ENCODE measurements at places on chromosomes 5 and 9. TPM values are rescaled to one million over a fixed set of nuclear protein-coding genes. Genes with fewer than 3 reads are reported as not detected.

DNA sequence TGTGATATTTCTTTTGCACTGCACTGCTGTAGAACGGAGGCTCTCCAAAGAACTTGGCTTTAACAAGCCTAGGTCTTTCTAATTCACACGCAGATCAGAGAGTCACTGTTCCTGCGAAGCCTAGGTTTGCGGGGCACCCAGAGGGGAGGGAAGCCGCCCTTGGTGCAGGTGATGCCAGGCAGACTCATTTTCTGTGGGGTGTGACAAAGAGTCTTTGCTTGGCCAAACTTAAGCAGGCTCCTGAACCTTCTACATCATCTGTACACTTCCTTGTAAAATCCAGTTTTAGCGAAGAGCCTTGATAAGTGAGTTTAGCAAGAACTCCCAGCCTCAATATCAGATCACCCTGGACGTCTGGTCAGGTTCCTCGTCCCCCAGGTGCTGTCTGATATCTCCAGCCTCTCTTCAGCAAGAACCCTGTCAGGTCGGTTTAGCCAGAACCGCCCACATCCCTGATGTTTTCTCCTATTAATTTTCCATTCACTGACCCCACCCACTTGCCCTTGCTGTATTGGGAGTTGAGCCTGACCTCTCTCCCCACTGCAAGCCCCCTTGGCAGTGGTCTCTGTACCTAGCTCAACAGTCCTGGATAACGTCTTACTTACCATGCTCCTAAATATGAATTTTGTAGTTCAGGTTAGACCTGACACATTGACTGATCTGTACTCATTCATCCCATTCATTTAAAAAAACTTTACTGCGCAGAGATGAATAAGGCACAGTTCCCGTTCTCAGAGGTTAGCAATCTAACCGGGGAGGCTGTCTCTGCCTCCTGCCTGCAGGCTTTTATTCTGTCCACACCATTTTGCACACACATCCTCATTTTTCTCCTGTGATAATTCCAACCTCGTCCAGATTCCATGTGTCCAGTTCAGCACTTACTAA, 880 bp upstream of the UBAC1 start:
- H3K27me3 ChIP-seq: peaks cover 9% of the 10 kb centered on the region
- DNase-seq: no peak

DNA sequence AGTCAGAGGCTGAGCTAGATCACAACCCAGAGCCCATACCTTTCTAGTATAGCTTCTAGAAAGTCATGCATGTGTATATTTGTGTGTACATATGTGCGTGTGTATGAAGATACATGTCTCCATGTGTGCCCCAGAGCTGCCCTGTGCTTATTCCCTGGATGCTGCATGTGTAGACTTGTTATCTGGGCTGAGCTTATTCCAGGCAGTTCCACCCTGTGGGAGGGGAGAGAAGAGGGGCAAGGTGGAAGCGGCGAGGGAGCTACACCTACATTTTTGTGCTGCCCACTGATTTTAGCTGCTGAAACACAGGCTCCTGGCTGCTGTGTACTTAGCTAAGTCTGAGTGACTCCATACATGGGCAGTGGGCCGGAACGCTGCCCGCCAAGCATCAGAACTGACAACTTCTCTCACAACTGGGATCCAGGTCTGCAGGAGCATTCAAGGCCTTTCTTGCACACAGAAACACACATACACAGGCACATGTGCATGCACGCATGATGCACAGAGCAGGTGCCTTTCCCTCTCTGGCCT, 38.0 kb upstream of the XPA start:
- no peak overlapping the region for H3K27ac ChIP-seq
- no peaks in the 10 kb centered on the region for H3K4me1 ChIP-seq
- no peaks in the 10 kb centered on the region for H3K36me3 ChIP-seq
- peaks cover 8% of the 10 kb centered on the region for H3K27me3 ChIP-seq
- no peak for DNase-seq

- H3K27ac ChIP-seq: no peak within 1 kb of the TSS
- H3K4me1 ChIP-seq: peaks cover 6% of the 10 kb centered on the region
These were observed at the start of gene AQP3 for GRCh38 chr9:33446946-33447798. AQP3 (minus strand) TSS chr9:33447593; CDS start chr9:33447530, 63 bp downstream.

The GHR gene
- 1.5 TPM for total RNA-seq

GRCh38 chr9:125785248-125785751, 38.1 kb downstream of the PBX3 start:
- peaks cover 16% of the 10 kb centered on the region for H3K4me1 ChIP-seq
- no peaks in the 10 kb centered on the region for H3K27me3 ChIP-seq
- DNase-seq: no peak
- H3K27ac ChIP-seq: no peak overlapping the region
- no peak overlapping the region for H3K4me3 ChIP-seq

DNA sequence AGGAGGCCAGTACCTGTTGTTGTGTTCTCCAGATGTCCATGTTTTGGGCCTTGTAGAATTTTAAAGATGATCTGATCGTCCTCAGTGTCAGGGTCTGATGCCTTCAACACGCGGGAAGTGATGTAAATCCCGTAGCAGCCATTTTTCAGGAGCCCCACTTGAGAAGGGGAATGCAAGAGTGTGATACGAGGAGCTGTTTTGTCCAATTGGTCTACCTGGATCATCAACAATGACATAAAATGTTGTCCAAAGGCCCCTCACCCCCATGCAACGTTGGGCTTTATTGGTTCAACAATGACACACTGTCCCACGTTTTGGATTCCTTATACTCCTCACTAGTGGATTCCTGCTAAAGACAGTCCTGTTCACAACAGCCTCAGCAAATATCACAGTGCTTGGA, 48.1 kb upstream of the CER1 start:
- no peaks in the 10 kb centered on the region for H3K36me3 ChIP-seq
- H3K27me3 ChIP-seq: no peaks in the 10 kb centered on the region
- H3K27ac ChIP-seq: no peak overlapping the region
- no peak for DNase-seq

DNA sequence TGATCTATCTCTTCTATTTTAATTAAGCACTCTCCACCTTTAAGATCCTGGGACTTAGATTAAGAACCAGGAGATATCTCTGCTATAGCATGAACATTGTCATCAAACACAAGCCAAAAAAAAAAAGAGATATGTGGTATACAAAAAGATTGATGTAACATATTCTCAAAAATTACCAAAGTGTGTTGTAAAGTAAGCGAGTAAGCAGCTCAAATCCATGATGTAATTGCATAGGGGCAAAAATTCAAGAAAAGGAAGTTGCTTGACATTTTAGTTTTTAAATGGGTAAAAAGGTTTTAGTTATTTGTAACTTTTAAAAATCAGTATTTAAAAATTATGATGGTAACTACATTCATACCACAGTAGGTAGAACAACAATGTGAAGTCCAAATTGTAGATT, 40.7 kb downstream of the CNTRL start:
- H3K4me1 ChIP-seq: no peaks in the 10 kb centered on the region
- DNase-seq: no peak
- H3K27me3 ChIP-seq: no peaks in the 10 kb centered on the region

Measured in GM23248 (cell line).